NCI-H2081 (cell line): ENCODE measurements at places on chromosomes 2 and 18.

DNA sequence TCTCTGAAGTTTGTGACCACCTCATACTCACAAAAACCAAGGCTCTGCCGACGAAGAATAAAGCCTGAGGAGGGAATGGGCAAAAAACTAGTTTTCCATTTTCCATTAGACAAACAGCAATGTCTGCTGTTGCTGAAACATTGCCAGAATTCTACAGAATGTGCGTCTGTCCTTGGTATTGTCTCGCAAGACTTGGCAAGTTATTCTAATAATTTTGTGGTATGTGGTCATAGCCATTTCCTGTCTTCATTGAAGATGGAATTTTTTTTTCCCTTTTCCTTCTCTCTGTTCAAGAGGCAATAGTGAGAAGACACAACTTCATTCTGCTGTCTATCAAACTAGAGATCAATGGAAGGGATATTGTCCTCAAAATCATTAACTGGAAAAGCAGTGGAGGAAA is 296.1 kb downstream of the RND3 start:
- no peak for DNase-seq

- DNase-seq = no peak
These were observed 28.6 kb upstream of the NFU1 start for GRCh38 chr2:69465513-69466456.

GRCh38 chr2:65807942-65808341 is 375.5 kb upstream of the SPRED2 start:
- DNase-seq = no peak

- DNase-seq = no peak
These were observed 4.2 kb downstream of the TTC27 start for GRCh38 chr2:32632089-32632488.

DNA sequence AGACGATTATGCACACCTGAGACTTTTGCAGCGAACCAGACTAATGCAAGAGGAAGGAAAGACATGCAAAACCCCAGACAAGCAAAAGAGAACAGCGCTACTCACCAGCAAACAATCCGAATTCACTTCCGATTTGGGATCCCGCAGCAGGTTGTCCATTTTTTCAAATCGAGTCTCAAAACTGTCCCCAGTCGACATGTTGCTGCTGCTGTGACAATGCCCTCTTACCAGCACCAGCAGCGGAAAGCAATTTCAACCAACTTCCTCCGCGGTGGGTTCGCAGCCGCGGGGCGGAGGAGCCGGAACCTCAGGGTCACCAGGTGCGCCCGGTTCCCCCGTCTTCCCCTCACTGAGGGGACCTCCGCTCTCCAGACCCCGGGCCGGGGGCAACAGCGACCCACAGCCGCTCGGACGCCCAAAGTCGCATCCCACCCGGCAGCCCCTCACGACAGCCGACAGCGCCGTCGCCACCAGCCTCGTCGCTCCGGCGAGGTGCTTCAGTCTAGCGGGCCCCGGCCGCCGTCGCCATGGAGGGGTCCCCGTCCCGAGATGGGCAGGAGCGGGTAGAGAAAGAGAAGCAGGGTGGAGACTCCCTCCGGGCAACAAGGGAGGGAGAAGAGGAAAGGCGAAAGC is 784 bp downstream of the ROCK1 start:
- DNase-seq = peak; percentile 49

- no peak for DNase-seq
These were observed 612.6 kb downstream of the GALR1 start for GRCh38 chr18:77862066-77862757.

DNA sequence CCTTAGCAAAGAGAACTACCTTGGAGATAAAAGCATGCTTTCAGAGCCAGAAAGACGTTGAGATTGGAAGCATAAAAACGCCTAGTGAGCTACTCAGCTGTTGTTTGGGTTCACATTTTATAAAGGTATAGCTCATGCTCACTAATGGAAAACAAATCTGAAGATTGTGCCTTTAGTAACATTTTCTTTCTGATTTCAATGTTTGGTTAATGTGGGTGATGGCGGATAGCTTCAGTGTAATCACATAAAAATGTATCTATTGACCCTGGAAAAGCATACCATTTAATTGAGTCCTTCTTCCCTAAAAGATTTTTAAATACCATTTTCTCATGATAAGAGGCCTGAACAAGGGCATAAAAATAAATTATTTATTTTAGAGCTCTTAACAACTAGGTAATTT is 73.4 kb downstream of the DTNA start:
- no peak for DNase-seq
